ENCODE measurements at places on chromosomes 11 and 22.

DNA sequence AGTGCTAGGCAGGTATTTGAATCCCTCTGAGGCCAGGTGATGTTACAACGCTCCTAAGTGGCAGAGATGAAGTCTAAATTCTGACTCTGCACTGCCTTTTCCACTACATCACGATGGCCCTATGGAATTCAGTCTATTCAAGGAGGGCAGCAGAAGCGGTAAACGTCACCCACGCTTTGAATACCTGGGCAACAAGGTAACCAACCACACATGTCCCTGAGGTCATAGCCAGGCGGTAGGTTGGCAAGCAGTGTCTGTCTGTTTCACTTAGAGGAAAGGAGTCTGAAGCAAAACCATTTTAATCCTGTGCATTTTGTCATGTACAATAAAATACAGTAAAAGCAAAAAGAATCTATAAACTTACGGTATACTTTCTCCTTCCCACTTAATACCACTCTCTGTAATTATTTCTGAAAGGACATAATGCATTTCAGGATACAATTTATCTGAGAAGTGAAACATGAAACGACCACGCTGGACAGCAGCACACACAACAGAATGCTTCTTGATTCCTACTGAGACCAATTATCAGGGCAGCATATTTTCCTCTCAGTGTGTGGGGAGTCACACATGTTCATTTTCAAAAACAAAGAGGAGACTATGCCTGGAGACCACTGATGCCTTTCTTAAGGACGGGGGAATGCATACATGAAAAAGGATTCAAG is 51.3 kb downstream of the PRDM10 start:
- DNase-seq, result no peak

DNA sequence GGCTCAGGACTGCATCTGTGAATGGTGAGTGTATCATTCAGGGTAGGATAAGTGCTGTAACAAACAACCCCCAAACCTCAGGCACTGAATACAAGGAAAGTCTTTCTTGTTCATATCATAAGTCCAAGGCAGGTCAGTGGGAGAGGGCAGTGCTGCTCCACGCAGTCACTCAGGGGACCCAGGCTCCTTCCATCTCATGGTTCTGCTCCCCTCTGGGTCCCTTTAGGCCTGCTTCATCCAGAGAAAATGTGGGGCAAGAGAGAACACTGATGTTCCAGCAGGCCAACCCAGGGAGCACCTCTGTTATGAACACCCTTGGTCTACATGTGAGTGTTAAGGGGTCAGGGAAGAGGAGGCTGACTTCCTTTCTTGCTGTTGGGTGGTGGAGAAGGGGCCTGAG is 187.8 kb downstream of the CHST1 start:
- no peak for DNase-seq

DNA sequence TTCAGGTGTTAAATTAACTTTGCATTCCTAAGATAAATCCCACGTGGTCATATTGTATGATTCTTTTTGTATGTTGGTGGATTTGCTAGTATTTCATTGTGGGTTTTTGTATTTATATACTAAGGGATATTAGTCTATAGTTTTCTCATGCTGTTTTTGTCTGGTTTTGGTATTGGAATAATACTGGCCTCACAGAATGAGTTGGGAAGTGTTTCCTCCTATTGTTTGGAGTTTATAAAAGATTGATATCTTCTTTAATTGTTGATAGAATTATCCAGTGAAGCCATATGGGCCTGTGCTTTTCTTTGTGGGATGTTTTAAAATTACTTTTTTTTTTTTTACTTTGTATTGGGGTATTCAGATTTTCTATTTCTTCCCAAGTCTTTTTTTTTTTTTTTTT is 59.8 kb downstream of the QSER1 start:
- no peak for DNase-seq

DNA sequence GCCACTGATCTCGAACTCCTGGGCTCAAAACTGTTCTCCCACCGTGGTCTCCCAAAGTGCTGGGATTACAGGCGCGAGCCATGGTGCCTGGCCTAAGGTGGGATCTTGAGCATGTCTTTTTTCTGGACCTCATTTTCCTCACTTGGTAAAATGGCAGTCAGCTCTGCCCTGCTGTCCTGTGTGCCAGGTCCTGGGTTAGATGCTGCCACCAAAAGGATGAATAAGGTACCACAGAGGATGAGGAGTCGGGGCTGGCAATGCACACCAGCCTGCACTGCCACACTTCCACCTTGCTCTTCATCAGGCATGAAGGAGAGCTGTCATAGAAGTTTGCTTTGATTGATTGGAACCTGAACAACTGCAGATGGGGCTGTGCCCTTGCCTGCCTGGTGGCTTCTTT is 32.3 kb downstream of the ACO2 start:
- DNase-seq, result no peak

DNA sequence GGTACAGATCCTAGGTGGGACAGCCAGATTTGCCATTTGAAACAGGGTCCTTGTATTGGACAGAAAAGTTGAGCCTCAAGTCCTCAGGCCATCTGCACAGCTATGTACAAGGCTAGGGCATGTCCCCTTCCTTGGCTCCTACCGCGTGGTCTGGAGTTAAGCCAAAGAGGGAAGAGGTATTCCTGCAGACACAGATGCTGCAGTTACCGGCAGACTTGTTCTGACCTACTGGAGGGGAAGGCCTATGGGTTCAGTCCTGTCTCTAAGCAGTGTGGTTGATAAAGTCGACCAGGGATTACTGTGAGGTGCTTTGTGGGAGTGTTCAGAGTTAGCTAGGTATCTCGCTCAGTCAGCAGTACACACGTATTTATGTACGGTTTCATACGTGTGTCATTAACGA is 180.6 kb downstream of the ADAMTS15 start:
- no peak for DNase-seq

GRCh38 chr22:23072911-23073491 is 2.7 kb downstream of the GNAZ start:
- DNase-seq, result no peak
